ENCODE measurements at places on chromosomes 6 and 20.
A peak's percentile ranks its signal among the peaks of the same experiment; 100 is the strongest.

GRCh38 chr20:4508773-4509172 lies 212.9 kb upstream of the PRND start:
- no peak for DNase-seq

- no peak for DNase-seq
Measured at GRCh38 chr6:56699066-56699654, 56.5 kb upstream of the DST start.

- no peak for DNase-seq
Measured at GRCh38 chr20:8152847-8153246, 20.8 kb downstream of the PLCB1 start.

- DNase-seq = no peak
Measured at GRCh38 chr6:147347882-147348575, 143.8 kb downstream of the STXBP5 start.

DNA sequence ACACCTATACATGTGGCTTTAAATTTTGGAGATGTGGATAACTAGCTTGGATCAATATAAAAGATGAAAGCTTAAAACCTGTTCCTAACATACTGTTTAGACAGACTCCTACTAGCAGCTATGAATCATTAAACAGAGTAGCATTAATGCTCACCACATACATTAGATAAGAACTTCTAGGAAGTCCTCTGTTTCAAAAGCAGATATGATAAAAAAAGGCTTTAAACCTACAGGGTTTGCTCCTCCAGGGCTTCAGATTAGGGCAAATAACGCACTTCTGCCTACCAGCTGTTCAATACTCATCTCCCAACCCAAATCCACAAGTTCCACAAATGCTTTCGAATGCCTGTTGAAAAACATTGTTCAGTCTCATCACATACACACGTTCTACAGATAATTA lies 1.5 kb downstream of the REPS1 start:
- no peak for DNase-seq

GRCh38 chr6:111804627-111805235 lies 68.5 kb downstream of the FYN start:
- DNase-seq = peak; percentile 95

- DNase-seq = no peak
Measured at GRCh38 chr6:79435746-79436145, 101.5 kb downstream of the LCA5 start.

DNA sequence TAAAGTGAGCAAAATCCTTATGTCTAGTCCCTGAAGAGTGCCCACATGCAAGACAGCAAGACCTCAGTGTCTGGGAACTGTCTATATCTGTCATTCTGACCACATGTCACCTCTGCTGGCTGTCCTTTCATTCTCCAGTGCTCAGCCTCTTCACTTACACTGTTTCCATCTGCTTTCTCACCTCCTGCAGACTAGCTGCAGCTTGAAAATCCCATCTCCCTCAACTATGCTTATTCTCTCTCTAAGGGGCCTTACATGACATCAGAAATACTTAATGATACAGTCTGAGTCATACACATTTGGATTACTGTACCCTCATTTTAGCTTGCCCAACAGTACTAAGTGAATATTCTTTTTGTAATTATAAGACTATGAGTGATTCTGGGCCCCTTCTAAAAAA lies 587.8 kb downstream of the EPM2A start:
- DNase-seq = no peak

DNA sequence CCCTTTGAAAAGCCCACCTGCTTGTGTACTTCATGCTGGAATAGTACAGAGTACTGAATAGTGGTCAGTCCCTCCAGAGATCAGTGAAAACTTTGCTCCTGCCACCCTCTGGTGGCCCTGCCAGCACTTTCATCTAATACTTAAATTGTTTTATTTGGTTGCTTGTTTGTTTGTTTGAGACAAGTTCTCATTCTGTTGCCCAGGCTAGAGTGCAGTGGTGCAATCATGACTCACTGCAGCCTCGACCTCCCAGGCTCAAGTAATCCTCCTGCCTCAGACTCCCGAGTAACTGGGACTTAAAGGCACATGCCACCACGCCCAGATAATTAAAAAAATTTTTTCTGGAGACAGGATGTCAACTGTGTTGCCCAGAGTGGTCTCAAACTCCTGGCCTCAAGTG lies 9.1 kb downstream of the FAM83D start:
- no peak for DNase-seq

DNA sequence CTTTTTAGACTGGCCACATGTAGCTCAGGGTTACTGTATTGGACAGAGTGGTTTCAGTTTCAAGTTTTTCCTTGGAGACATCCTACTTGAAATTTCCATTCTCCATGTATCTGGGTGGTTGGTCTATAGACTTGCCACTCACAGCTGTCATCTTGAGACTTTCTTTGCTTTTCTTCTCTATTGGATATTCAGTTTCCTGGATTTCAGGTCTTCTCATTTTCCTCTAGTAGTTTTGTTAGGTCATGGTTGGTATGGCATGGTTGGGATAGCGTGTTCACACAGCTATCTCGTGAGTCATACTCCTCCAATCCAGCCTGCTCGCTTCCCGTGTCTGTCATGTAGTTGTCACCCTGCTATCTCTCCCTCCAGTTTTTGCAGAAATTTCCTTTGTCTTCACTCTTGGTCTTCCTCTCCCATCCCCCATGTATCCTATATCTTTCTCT lies 48.3 kb downstream of the PTPN1 start:
- no peak for DNase-seq

GRCh38 chr20:48313324-48313723 lies 514.5 kb downstream of the PREX1 start:
- DNase-seq = no peak

DNA sequence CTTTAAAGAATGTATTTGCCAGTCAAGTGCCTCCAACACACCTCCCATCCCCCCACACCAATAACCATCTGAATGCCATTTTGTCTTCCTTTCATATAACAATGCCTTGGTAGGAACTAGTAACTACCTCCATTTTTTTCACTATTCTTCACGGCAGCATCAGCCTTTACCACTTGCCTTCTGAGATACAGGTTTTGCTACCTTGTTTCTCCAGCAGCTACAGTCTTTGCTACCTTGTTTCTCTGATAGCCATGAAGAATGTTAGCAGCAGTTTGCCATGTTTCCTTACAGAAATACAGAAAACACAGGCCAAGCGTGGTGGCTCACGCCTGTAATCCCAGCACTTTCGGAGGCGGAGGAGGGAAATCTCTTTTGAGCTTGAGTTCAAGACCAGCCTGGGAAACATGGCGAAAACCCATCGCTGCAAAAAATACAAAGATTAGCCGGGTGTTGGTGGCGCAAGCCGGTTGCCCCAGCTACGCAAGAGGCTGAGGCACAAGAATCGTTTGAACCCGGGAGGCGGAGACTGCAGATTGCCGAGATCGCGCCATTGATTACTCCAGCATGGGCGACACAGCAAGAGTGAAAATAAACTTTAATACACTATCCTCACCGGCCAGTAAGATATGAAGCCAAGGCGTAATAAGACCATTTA lies 100.9 kb downstream of the HFE start:
- DNase-seq = peak; percentile 87

DNA sequence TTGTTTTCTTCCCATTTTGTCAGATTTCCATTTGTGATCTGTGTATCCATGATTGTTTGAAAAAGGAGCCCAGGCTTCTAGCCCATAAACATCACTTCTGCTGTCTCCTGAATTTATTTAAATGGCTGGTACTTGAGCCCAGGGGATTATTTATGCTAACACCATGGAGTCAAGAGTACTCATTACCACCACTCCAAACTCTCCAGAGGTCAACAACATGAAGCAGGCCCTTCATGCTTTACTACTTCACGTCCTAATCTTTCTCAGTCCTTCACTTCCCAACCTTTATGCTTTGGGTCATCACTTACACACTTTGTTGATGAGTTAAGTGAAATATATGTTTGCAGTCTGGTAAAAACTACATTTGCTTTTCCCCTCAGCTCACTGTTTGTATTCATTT lies 247.8 kb downstream of the BMP2 start:
- no peak for DNase-seq

GRCh38 chr6:14380086-14380820 lies 262.7 kb downstream of the CD83 start:
- DNase-seq = no peak

DNA sequence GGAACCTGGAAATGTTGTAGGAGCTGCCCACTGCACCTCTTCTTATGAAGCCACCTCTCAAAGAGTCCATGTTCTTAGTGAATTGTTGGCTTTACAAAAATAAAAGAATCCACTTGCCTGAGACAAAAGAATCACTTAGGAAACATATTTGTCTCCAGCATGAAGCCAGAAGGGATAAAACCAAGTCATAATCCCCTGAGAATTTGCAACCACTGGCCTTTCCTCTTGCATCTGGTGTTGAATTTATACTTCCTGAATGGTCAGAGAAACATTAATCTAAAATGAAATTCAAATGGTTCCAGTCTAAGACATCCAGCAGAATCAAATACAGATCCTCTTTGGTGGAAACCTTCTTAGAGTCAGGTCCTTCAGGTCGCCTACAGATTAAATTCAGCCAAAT lies 192.5 kb upstream of the ECI2 start:
- no peak for DNase-seq

- no peak for DNase-seq
Measured at GRCh38 chr6:133969921-133970295, 16.9 kb downstream of the TBPL1 start.

GRCh38 chr20:2729251-2729713 lies 36.7 kb downstream of the EBF4 start:
- DNase-seq = no peak

DNA sequence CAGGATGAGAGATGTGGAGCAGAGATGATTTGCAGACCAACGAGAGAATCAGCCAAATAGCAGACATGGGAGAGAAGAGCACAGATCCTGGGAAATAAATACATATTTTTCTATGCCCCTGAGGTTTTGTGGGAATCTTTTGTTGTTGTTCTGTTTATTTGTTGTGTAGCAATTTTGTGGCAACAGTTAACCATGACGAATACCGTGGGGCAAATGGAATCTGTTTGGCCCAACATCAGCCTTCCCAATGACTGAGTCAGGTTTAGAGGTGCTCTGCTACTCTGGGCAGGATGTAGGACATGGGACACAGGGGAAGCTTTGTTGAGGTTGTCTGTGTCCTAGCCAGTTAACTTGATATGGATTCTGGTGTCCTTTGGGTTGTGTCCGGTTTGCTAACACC lies 7.9 kb upstream of the SLC2A10 start:
- no peak for DNase-seq

DNA sequence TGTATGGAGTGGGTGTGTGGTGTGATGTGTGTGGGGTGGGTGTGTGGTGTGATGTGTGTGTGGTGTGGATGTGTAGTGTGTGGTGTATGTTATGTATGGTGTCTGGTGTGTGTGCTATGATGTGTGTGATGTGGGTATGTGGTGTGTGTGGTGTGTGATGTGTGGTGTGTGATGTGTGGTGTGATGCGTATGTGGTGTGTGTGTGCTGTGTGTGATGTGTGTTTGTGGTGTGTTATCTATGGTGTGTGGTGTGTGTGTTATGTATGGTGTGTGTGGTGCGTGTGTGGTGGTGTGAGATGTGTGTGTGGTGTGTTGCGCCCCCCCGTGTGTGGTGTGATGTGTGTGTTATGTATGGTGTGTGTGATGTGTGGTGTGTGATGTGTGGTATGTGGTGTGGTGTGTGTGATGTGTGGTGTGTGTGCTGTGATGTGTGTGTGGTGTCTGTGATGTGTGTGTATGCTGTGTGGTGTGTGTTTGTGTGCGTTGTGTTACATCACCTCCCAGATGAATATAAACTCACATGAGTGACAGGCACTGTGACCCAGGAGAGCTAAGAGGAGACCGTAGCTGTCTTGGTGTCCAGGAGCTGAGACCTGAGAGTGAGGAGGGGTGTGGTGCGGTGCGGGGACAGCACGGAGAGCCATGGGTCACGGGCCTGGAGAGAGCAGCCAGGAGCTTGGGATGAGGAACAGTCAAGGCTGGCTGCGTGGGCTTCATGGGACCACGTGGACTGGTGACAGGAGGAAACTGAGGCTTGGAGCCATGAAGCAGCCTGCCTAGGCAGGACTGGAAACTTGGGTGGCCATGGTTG lies 8.8 kb downstream of the DLGAP4 start:
- DNase-seq = no peak

DNA sequence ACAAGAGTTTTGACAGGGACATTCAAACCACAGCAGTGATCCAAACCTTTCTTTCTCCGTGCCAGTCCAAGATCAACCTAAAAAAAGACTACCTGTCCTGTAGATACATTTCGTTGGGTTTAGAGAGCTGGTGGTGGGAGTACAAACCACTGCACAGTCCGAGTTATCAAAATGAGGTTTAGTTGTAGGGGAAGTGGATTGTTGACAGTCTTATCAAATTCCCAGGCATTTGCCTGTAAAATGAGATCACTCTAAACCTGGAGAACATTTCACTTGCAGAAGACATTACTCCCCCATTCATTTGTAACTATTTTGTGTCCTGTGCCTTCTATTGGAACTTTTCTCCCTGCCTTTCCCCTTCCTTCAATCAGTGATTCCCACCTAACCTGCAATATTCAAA lies 469.6 kb upstream of the JARID2 start:
- DNase-seq = no peak

- DNase-seq = no peak
Measured at GRCh38 chr6:43838276-43839036, 68.4 kb downstream of the VEGFA start.

DNA sequence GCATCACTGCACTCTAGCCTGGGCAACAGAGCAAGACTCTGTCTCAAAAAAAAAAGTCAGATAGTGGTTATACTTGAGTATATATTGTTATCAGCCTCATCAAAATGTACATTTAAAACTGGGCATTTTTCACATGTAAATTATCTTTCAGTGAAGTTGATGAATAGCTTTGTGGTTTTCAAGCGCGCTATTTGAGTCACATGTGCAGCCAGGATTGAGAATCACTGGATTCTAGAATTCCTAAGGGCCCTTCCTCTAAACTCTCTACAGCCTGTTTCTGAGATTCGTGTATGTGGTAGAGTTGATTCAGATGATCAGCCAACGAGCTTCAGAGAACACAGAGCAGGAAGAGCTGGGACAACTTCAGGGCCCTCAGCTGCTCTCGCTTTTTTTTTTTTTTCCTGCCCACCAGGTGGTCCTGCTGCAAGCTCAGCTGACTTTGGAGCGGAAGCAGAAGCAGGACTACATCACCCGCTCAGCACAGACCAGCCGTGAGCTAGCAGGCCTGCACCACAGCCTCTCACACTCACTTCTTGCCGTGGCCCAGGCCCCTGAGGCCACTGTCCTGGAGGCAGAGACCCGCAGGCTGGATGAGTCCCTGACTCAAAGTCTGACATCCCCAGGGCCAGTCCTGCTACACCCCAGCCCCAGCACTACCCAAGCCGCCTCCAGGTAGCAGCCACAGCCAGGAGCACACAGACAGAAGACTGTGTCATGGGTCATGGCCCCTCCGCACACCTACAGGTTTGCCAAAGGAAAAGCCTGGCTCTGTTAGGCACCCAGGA lies 18.3 kb downstream of the C20orf173 start:
- no peak for DNase-seq
